ENCODE measurements at places on chromosomes 6 and 20. TPM values are rescaled to one million over a fixed set of nuclear protein-coding genes. Genes with fewer than 3 reads are reported as not detected.

- no peaks in the 10 kb centered on the region for H3K4me1 ChIP-seq
- H3K36me3 ChIP-seq: no peaks in the 10 kb centered on the region
- no peak for DNase-seq
- no peaks in the 10 kb centered on the region for H3K27me3 ChIP-seq
- H3K4me3 ChIP-seq: no peak overlapping the region
Observed at GRCh38 chr6:109165392-109165974, 70.2 kb downstream of the CEP57L1 start.

The FAXC gene
- not detected for polyA plus RNA-seq

DNA sequence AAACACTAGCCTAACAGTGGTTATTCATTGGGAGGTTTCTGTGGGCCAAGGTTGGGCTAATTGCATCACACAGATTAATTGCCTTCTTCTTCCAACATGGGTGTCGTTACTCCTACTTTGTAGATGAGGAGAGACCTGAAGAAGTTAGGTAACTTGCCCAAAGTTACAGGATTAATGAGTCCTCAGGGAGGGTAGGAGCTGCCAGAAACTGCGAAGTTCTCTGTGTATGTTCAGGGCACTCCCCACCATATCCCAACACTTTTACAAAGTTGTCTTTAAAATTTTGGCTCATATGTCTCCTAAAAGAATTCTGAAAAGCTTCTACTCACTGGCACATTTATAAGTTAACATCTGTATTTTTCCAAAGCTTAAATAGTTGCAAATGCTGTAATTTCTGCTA is 323.5 kb upstream of the HSF2 start:
- DNase-seq: no peak
- H3K36me3 ChIP-seq: no peaks in the 10 kb centered on the region
- no peak overlapping the region for H3K27ac ChIP-seq
- H3K27me3 ChIP-seq: no peaks in the 10 kb centered on the region

DNA sequence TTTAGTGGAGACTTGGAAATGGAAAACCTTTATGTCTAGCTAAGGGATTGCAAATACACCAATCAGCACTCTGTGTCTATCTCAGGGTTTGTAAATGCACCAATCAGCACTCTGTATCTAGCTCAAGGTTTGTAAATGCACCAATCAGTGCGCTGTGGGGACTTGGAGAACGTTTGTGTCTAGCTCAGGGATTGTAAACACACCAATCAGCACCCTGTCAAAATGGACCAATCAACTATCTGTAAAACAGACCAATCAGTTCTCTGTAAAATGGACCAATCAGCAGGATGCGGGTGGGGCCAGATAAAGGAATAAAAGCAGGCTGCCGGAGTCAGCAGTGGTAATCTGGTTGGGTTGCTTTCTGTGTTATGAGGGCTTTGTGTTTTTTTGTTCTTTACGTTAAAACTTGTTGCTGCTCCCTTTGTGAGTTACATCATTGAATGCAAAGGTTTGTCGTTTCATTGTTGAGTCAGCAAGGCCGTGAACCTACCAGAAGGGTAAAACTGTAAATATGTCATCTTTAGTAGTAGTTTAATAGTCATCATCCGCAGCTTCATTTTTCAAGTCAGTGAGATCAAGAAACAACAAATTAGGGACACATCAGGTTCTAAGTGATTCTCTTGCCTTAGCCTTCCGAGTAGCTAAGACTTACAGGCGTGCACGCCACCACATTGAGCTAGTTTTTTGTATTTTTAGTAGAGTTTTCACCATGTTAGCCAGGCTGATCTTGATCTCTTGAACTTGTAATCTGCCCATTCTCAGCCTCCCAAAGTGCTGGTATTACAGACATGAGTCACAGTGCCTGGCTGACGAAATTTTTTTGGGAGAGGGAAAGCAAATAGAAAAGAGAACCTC is 22.7 kb upstream of the NUP153 start:
- no peak overlapping the region for H3K4me3 ChIP-seq
- no peaks in the 10 kb centered on the region for H3K36me3 ChIP-seq
- no peaks in the 10 kb centered on the region for H3K27me3 ChIP-seq
- DNase-seq: no peak
- no peaks in the 10 kb centered on the region for H3K4me1 ChIP-seq
- H3K27ac ChIP-seq: no peak overlapping the region

DNA sequence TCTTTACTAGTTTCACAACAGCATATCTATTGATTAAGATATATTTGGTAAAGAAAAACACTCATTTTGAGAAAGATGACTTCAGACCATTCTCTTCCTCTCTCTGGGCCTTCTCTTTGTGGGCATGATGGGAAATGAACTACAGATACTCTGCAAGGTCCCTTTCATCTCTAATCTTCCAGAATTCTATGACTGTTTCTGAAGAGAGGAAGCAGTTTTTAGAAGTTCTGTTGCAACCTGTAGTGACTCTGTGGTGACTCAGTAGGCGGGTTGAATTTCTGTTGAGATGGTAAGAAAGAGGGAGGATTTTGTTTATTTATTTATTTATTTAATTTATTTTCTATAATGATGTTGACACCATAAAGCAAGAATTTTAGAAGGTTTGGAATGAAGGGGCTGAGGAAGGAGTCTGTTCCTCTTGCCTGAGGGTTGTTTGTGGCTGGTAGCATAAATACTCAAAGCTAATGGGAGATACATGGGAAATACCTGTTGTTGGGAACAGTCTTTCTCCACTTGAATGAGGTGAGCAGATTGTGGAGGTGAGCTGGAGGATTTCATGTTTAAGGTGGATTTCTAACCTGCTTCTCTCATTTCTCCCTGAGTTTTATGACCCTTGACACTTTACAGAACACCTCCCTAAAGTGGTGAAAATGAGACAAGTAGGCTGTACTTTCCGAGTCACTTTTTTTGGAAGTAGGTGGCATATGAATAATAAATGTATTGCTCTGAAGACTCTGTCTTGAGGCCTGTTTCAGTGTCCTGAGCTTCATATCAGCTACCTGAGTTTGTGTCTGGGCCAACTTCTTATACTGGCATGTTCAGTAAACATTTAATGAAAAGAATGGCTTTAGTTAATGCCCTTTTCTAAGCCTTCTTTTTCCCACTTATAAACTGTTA is 15.0 kb downstream of the ACSS2 start:
- no peak overlapping the region for H3K27ac ChIP-seq
- no peaks in the 10 kb centered on the region for H3K27me3 ChIP-seq
- H3K4me1 ChIP-seq: peaks cover 2% of the 10 kb centered on the region
- DNase-seq: no peak
- no peaks in the 10 kb centered on the region for H3K36me3 ChIP-seq
- no peak overlapping the region for H3K4me3 ChIP-seq

The OOEP gene
- polyA plus RNA-seq: not detected

- H3K4me3 ChIP-seq: no peak overlapping the region
- H3K27ac ChIP-seq: no peak overlapping the region
- no peaks in the 10 kb centered on the region for H3K27me3 ChIP-seq
- H3K36me3 ChIP-seq: peaks cover 12% of the 10 kb centered on the region
Observed at GRCh38 chr6:83169511-83169910, 23.6 kb downstream of the PGM3 start.

The PNLDC1 gene
- polyA plus RNA-seq: not detected

The HLA-DQB1 gene
- polyA plus RNA-seq: 140 TPM

The WFDC10B gene
- polyA plus RNA-seq: not detected

The LGSN gene
- not detected for polyA plus RNA-seq

GRCh38 chr6:125325586-125325985 is 23.8 kb upstream of the HDDC2 start:
- H3K4me1 ChIP-seq: no peaks in the 10 kb centered on the region
- no peaks in the 10 kb centered on the region for H3K36me3 ChIP-seq
- H3K27me3 ChIP-seq: no peaks in the 10 kb centered on the region
- no peak for DNase-seq
- no peak overlapping the region for H3K27ac ChIP-seq

- DNase-seq: no peak
- no peaks in the 10 kb centered on the region for H3K27me3 ChIP-seq
- no peak overlapping the region for H3K4me3 ChIP-seq
- no peaks in the 10 kb centered on the region for H3K4me1 ChIP-seq
- no peaks in the 10 kb centered on the region for H3K36me3 ChIP-seq
Observed at GRCh38 chr6:91240878-91241603, 654.2 kb upstream of the MAP3K7 start.

DNA sequence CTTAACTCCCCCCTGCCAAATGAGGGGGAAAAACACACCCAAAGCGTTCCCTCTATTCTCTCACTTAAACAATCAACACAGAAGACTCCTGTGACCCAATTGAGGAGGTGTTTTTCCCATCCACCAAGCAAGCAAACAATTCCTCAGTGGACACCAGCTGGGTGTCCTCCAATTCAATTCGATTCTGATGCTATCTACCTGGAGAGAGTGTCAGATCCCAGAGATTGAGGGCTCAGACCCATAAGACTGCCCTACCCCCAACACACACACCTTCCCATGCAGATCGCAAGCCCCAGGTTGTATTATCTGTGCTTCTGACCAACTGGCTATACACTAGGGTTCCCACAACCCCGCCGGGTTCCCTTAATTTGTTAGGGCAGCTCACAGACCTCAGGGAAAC is 36.8 kb downstream of the MYLIP start:
- no peak overlapping the region for H3K4me3 ChIP-seq
- H3K27ac ChIP-seq: no peak overlapping the region
- no peaks in the 10 kb centered on the region for H3K27me3 ChIP-seq

DNA sequence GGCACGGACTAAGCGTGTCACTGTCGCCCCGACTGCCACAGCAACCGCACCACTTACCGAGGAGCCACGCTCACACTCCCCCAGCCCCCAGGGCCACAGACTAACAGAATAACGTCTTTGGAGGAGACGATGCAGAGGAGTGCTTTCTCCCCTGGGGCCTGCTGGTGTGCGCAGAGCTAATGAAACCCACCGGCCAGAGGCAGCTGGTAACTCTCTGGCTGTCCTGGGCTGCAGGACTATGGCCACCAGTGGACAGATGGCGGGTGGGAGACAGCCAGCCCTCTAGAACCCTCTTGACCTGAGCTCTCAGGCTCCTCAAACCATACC is 228.0 kb downstream of the DLL1 start:
- H3K27me3 ChIP-seq: no peaks in the 10 kb centered on the region
- H3K4me1 ChIP-seq: peaks cover 6% of the 10 kb centered on the region
- no peak overlapping the region for H3K4me3 ChIP-seq
- DNase-seq: no peak
- H3K36me3 ChIP-seq: no peaks in the 10 kb centered on the region

GRCh38 chr6:36492092-36492491 is 49.3 kb downstream of the KCTD20 start:
- H3K4me1 ChIP-seq: peaks cover 5% of the 10 kb centered on the region
- DNase-seq: no peak
- H3K27ac ChIP-seq: peak overlapping the region; percentile 68
- no peak overlapping the region for H3K4me3 ChIP-seq
- peaks cover 12% of the 10 kb centered on the region for H3K36me3 ChIP-seq

GRCh38 chr6:12266571-12266970 is 23.6 kb upstream of the EDN1 start:
- H3K27me3 ChIP-seq: no peaks in the 10 kb centered on the region
- H3K27ac ChIP-seq: no peak overlapping the region
- DNase-seq: no peak

The ANGPT4 gene
- not detected for polyA plus RNA-seq

The PPP1R3G gene
- not detected for polyA plus RNA-seq

The ISM1 gene
- polyA plus RNA-seq: not detected

The GTSF1L gene
- not detected for polyA plus RNA-seq

GRCh38 chr6:148035806-148036390 is 306.7 kb upstream of the SASH1 start:
- H3K4me1 ChIP-seq: no peaks in the 10 kb centered on the region
- H3K27me3 ChIP-seq: no peaks in the 10 kb centered on the region
- H3K27ac ChIP-seq: no peak overlapping the region
- no peaks in the 10 kb centered on the region for H3K36me3 ChIP-seq

- H3K4me3 ChIP-seq: no peak overlapping the region
- H3K27ac ChIP-seq: no peak overlapping the region
- peaks cover 5% of the 10 kb centered on the region for H3K36me3 ChIP-seq
Observed at GRCh38 chr20:60034231-60035110, 76.2 kb downstream of the CDH26 start.

DNA sequence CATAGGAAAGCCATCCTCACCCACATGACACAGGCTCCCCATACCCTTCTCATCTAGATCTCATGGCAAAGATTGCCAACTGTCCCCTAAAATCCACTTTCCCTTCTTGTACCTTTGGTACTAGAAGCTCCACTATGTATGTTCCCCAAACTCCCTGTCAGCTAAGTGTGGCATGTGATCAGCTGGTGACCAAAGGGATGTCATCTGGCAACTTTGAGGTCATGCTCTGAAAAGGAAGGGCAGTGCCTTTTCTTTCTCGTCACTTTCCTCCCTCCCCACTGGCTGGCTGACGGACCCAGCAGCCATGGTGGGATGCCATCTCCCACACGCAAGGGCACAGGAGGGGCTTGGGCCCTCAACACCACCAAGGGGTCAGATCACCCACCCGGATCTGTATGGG is 23.8 kb upstream of the TAF8 start:
- peak overlapping the region; percentile 70 for H3K4me3 ChIP-seq
- peak overlapping the region; percentile 91 for H3K27ac ChIP-seq
- no peaks in the 10 kb centered on the region for H3K36me3 ChIP-seq
- H3K4me1 ChIP-seq: peaks cover 97% of the 10 kb centered on the region
- no peak for DNase-seq

DNA sequence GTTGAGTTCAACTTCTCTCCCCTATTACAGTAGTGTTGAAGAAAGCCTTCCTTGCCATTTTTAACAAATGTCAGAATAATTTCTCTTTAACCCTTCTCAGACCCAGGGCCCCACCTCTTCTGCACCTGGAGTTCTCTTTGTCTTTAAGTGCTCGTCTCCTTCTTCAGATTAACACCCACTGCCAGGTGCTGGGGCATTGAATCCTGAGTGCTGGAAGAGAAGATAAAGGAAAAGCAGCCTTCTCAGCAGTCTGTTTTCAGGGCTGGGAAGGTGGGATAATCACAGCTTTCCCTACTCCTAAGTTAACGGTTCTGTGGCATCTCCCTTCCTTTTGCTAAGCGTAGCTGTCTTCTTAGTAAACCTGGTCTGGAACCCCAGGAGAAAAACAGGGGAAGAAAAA is 114.6 kb upstream of the TAB2 start:
- H3K4me3 ChIP-seq: no peak overlapping the region
- peaks cover 4% of the 10 kb centered on the region for H3K36me3 ChIP-seq
- H3K27me3 ChIP-seq: no peaks in the 10 kb centered on the region
- peaks cover 7% of the 10 kb centered on the region for H3K4me1 ChIP-seq
- DNase-seq: no peak

DNA sequence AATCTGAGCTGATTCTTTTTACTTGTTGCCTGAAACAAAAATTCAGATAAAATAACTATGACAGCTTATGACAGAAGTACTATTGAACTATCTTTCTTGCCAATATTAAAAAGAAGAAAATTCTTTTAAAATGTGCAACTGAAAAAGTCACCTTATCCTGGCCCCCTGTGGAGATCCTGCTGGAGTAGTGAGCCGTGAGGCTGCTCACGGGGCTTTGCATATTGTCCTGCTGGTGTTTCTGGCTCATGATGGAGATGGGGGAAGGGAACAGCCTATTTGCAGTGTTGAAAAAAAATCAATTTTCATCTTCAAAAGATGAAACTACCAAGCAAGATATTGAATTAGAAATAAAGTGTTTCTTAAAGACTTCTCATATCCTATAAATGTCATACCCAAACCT is 216.0 kb downstream of the SAMD5 start:
- no peak overlapping the region for H3K27ac ChIP-seq
- H3K27me3 ChIP-seq: no peaks in the 10 kb centered on the region
- H3K4me3 ChIP-seq: no peak overlapping the region
- DNase-seq: no peak
- H3K4me1 ChIP-seq: no peaks in the 10 kb centered on the region

GRCh38 chr6:156875062-156875461 is 97.9 kb downstream of the ARID1B start:
- no peak for DNase-seq
- H3K36me3 ChIP-seq: no peaks in the 10 kb centered on the region
- H3K4me1 ChIP-seq: peaks cover 100% of the 10 kb centered on the region
- H3K4me3 ChIP-seq: no peak overlapping the region
- peak overlapping the region; percentile 10 for H3K27ac ChIP-seq

Data from naive B cell (primary cell).